Mesothelial cell of epicardium (in vitro differentiated cells): ENCODE measurements at places on chromosomes 12 and 14.

DNA sequence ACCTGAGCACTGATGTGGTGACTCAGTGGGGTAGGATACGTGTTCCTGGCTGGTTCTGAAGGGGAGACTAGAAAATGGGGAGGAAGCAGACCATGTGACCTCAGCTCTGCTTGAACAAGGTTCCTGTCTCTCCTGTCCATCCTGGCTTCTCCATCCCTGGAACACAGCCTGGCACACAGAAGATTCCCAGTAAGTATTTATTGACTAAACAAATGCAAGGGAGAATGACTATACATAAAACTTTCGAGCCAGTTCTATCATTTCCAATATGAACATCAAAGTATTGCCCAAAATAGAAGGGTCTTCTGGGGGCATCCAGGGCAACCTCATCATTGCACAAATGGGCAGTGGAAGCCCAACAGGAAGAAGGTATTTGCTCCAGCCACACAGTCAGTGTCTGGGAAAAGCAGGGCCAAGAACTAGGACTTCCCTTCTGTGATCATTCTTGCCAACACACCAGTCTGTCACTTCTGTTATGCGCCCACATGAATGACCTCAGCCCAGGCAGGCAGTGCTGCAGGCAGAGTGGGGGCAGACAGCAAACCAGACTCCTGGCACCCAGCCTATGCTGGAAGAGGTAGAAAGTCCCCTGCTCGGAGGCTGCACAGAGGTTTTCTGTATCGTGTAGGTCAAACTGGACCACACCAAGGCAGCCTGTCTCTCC lies 5.6 kb upstream of the SERPINA9 start:
- no peak for DNase-seq

DNA sequence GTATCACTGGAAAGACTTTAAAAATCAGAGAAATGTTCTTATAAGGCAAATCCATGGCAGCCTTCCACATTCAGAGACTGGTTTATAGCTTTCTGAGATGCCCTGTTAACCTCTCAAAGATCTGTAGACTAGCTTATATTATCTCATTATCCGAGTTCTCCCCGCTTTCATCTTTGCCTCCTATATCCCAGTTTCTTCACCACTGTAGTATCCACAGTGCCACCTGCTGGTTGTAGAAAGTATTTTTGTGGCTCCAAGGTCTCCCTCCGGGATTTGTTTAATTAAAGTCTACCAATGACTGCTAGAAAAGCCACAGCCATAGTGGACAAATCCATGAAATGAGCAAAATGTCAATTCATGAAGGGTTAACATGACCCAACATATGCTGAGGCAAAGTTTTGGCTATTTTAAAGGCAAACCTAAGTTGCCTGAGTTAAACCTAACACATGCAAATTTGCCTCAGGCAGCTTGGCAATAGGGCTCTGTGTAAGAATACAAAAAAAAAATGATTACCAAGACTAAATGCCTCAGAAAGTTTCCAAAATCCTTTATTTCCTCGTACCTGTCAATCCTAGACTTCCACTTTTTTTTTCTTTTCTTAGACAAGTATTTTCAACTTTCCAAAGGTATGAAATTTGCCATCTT lies 218.8 kb upstream of the BMP4 start:
- peak; percentile 76 for DNase-seq

- DNase-seq, result no peak
These were observed 367.3 kb downstream of the C12orf50 start for GRCh38 chr12:87661786-87662377.

DNA sequence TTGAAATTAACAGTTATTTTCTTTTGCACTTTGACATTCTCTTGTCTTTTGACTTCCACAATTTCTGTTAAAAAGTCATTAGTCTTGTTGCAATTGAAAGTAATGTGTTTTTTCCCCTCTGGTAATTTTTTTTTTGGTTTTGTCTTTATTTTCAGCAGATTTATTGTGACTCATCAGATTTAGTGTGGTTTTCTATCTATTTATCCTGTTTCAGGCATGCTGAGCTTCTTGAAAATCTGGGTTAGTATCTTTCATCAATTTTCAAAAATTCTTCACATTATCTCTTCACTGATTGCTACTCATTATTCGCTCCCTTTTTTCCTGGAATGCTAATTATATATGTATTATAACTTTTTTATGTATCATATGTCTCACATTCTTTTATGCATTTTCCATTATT lies 15.3 kb upstream of the NTF3 start:
- DNase-seq, result no peak

DNA sequence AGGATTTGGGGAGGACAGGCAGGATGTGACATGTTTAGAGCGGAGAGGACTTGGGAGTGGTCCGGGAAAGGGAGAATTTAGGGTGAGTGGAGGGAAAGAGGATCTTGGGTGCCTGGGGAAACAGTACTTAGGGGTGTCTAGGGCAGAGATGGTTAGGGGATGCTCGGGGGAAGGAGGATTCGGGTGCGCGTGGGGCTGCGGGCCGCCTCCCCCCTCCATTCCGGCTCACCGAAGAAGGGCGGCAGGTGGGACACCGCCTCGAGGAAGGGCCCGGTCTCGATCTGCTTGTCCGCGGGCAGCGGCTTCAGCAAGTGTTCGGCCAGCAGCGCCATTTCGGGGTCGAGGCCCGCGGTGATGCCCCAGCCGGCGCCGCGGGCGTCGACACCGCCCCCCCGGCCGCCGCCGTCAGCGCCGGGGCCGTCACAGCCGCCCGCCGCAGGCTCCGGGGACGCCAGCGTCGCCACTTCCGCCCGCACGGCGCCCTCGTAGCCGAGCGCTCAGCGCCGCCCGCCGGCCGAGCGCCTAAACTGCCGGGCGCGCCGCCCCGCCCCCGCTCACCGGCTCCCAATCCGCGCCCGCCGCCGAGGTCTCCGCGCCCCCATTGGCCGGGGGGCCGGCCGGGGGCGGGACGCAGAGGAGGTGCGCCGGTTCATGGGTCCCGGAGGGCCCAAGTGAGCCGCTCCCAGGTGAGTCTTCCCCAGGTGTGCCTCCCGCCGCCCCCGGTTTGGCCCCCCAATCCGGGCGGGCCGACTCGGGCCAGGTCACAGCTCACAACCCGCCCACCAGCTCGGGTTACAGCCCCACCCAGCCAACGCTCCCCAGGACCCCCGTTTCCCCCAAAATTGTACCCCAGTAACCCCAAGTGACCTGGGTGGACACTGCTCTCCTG lies at the start of gene GLTP:
Gene GLTP, minus strand, starts transcription at position 499 of the 889 bp plus-strand sequence. Its CDS starts 167 bp downstream, at position 332.
- DNase-seq, result peak; percentile 90

GRCh38 chr12:111173836-111174235 lies 195.1 kb downstream of the PHETA1 start:
- DNase-seq, result no peak

DNA sequence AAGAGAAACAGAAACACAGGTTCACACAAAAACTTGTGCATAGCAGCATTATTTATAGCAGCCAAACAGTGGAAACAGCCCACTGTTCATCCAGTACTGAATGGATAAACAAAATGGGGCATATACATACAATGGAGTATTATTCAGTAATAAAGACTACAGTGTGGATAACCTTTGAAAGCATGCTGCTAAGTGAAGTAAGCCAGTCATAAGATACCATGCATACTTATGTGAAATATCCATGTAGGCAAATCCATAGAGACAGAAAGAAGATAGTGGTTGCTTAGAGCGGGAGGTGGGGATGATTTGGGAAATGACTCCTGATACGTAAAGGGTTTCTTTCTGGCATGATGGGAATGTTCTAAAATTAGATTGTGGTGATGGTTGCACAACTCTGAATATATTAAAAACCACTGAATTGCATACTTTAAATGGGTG lies 99.4 kb downstream of the CRADD start:
- DNase-seq, result no peak

- no peak for DNase-seq
These were observed 19.4 kb downstream of the PPP2R5C start for GRCh38 chr14:101780887-101781239.

GRCh38 chr14:56742391-56742878 lies 67.8 kb downstream of the OTX2 start:
- no peak for DNase-seq

DNA sequence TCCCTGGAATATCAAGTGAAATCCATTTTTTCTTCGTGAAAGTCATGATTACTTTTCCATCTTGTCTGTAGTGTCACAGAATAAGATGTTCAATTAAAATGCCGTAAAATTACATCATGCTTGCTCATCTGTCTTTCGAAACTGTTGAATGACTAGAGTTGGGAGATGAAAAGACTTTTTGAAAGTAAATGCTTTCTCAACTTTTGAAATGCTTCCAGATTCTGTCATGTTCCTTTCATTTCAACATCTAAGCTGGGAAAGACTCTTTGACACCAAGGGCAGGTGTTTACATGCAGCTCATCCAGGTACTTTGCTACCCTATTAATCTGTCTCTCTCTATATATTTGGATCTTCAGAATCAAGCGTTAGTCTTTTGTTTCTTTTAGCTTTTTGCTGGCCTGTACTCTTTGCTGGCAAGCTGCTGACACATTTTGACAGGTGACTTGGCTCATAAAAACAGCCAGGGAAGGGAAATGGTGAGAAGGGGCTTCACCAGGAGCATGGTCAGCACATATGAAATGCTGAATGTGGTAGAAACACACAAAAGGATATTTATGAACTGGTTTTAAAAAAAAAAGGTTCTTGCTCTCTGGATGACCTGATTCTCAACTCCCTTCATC lies 77.0 kb upstream of the METAP2 start:
- DNase-seq, result no peak

DNA sequence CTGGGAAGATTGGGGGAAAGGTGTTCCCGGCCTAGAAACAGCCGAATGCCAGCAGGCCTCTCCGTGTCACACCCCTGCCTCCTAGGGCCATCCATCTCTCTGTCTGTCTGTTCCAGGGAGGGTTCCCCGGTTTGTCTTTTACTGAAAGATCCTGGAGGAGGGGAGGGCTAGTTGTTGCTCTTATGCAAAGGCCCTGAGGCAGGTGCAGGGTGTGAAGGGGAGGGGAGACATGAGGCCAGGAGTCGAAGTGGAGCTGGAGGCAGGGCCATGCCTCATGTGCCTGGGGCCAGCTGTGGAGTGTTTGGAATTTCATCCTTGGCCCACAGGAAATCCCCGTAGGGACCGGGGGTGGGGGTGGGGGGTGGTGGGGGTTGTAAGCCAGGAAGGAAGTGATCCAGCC lies 8.7 kb upstream of the RCOR1 start:
- no peak for DNase-seq

DNA sequence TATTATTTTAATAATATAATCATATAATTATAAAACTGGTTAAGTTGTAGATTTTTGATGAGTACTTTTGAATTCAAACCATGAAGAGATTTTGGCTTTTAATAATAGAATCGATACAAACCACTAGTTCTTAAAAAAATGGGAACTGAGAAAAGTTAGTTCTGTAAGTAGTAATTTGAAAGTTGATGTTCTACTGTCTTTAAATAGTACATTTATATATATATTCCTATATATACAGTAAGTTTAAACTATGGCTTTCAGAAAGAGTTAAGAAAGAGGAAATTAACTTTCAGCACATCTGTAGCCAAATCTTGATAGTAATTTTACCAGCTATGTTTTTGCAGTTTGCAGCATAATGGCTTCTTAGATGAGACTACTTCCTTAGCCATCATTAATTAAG lies 7.8 kb downstream of the LRRK2 start:
- no peak for DNase-seq

DNA sequence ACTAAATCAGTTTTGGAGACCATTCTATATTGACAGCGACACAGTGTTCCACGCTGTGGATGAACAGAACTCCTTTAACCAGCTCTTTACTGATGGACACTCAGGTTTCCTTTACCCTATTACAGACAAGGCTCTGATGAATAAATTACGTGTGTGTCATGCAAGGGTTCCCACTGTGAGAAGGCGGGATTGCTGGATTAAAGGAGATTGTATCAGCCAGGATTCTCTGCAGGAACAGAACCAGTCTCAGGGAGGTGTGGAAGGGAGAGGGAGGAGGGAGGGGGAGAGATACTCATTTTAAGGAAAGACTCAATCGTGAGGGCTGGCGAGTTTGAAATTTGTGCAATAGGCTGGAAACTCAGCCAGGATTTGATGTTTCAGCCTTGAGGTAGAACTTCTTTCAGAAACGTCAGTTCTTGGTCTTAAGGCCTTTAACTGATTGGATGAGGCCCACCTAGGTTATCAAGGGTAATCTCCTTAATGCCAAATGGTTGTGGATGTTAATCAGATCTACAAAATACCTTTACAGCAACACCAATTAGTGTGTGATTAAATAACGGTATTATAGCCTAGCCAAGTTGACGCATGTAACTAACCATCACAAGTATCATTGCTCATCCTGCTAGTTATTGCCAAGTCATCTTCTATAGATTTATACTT lies 104.0 kb downstream of the GCH1 start:
- DNase-seq, result no peak

DNA sequence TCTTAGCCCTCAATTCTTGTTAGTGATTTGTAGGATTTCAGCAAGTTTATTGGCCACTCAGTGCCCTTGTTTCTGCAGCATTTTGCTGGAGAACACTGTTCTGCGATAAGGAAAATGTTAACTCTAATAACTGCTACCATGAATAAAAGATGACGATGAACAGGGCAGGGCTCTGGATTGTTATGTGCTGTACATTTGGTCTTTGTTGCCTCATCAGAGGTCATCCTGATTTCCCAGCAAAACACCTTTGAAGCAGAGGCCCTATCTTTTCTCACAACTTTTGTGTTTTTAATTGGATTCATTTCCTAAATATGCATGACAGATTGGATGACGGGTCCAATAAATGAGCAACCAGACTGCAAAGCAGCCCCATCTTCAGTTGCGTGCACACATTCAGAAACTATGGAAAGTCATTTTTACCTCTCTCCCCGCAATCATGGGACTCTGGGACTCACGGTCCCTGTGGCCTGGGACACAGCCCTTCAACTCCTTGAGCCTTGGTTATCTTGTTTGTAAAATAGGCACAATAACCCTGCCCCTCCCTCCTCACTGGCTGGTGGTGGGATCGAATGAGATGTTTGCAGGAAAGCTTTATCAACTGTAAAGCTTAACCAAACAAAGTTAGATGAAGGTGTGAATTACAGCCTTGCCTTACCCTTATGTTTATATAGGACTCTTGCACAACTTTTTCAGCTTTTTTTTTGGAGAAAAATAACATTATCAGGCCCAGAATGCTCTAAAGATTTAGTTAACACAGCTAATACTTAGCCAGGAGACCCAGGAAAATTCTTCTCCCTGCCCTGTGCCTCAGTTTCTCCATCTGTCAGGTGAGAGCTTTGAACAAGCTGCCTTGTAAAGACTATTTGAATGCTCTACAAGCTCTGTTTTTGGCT lies 45.4 kb downstream of the RPH3A start:
- DNase-seq, result no peak

DNA sequence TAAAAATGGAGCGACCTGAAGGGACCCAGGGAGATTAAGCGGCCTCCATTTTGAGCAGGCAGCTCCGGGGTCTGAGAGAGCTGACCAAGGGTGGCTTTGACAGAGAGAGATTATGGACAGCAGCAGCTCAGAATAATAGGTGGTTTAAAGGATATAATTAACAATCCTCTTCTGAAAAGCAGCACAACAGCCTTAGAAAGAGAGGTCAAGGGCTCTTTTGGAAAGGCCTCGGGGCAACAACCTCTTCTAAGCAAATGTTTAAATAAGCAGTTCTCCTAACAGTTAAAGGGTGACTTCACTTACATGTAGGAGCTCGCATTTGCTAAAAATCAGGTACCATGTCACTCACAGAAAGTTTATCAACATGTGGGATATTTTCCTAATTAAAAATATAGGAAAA lies 87.2 kb upstream of the FRMD6 start:
- DNase-seq, result no peak
